ENCODE measurements at places on chromosomes 12 and 14. TPM values are rescaled to one million over a fixed set of nuclear protein-coding genes. Genes with fewer than 3 reads are reported as not detected.
A peak's percentile ranks its signal among the peaks of the same experiment; 100 is the strongest.

NOVA1 gene
- 0.68 TPM for total RNA-seq

CDCA3 gene
- total RNA-seq, result 104 TPM

DNA sequence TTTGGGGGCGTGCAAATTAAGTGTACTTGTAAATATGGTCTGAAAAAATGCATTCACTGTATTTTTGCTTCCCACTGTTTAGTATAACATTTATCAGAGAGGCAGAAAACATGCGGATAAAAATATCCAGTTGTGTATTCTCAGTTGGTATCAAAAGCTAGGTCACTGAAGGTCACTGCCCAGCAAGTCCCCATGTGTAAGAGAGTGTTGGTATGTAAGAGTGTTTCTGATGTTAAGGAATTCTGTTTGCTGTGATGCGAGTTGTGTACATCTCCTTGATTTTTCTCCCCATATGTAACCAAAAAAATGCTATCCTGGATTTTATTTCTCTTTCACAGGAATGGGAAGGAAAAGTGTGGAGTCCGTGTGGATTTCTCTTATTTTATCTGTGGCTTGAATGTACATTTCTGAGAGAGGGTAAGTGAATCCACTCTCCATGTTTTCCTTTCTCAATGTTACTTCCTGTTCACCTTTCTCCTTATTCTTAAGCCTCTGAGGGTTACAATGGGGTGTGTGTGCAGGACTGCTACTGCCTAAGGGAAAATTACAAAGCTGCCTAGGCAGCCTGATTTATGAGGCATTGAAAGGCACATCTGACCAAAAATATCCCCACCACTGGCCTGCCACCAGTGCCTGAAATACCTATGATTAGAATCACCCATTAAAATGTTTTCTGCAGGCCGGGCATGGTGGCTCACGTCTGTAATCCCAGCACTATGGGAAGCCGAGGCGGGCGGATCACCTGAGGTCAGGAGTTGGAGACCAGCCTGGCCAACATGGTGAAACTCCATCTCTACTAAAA, 97.9 kb upstream of the USP44 start:
- peak; percentile 98 for DNase-seq
- no peaks in the 10 kb centered on the region for H3K36me3 ChIP-seq
- H3K27ac ChIP-seq, result peak overlapping the region; percentile 98
- H3K27me3 ChIP-seq, result no peaks in the 10 kb centered on the region

DNA sequence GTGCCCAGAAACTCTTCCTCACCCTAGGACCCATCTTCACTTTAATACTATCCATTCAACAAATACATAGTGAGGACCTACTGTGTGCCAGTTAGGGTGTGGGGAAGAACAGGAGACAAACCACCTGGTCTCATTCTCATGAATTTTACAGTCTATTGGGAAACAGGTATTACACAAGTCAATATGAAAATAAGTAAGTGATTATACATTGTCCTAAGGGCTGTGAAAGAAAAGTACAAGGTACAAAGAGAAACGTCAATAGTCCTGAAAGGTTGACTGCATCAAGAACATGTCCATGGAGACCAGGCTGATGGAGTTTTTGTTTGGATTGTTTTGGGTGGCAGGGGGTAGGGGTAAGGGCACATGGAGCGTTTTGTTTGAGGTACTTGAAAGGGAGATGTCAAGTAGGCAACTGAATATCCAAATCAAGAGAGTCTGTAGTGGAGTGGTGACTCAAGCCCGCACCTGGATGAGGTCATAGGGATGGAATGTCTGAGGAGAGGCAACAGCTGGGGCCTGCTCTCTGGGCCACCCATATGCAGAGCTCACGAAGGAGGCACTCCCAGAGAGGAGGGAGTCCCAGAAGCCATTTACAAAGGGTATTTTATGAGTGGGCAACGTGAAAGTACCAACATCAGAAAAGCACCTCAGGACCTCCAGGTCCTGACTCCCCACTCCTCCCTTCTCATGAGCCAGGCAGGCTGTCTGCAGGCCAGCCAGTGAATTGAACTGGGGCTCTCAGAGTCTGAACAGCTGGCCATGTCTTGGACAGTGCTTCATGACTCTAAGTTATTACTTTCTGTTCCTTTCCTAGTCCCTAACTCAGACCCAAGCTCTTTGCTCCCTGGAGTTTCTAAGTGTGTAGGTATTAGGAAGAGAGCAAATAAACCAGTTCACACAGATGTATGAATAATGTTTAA, 272.0 kb downstream of the ZFP36L1 start:
- no peak overlapping the region for H3K4me3 ChIP-seq
- H3K36me3 ChIP-seq, result peaks cover 78% of the 10 kb centered on the region
- no peaks in the 10 kb centered on the region for H3K27me3 ChIP-seq
- DNase-seq, result peak; percentile 86
- H3K27ac ChIP-seq, result peak overlapping the region; percentile 69
- H3K4me1 ChIP-seq, result peaks cover 52% of the 10 kb centered on the region

DNA sequence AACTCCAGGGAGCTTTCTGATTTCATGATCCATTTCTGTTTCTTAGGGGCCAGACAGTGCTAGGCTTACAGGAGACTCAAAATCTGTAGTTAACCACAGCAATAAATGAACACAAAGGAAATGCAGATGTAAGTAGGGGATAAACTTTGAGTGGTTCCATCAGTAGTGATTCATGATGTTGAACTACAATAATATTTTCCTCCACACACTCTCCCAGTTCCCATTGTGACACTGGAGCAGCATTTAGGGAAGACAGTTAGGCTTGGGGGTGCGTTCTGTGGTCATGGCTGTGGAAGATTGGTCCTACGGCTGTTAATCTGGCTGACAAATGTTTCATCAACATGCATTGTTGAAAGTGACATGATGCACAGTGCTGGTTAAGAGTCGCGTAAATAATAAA, 66.9 kb downstream of the HMGA2 start:
- peaks cover 34% of the 10 kb centered on the region for H3K4me1 ChIP-seq
- H3K27me3 ChIP-seq, result no peaks in the 10 kb centered on the region
- no peak overlapping the region for H3K27ac ChIP-seq
- no peak for DNase-seq
- H3K36me3 ChIP-seq, result peaks cover 19% of the 10 kb centered on the region

GRCh38 chr12:62211510-62211909, 48.7 kb upstream of the USP15 start:
- no peak for DNase-seq
- no peak overlapping the region for H3K27ac ChIP-seq
- H3K36me3 ChIP-seq, result no peaks in the 10 kb centered on the region
- no peak overlapping the region for H3K4me3 ChIP-seq

MUCL1 gene
- total RNA-seq, result not detected

SERPINA1 gene
- total RNA-seq, result not detected
